NCI-H526 (cell line): ENCODE measurements at places on chromosomes 7 and 10.

DNA sequence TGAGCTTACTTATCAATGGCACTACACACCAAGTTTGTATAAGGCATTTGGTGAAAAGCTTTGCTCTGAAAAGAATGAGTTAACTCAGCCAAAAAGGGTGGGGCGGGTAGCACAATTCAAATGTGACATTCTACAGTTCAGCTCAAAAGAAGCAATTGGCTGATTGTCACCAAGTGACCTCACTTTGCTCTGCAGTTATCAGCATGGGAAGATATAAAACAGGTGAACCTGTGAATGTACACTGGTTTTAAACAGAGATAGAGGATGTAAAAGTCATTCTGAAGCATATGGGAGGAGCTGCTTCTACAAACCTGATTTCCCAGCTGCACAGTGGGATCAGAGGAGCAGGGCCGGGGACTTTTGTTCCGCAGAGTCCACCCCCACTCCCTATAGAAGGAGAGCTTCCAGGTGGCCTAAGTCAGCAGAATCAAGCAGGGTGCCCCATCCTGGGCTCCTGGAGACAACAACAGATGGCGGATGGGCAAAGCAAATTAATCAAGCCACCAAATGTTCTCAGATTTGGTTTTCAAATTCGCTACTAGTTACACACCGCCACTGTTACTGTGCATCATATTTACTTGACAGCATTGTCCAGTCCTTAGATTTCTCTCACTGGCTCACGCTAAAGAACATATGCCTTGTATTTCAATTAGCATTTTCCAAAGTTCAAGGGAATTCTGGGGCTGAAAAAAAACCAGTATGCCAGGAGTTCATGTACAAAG, 27.5 kb upstream of the NPVF start:
- DNase-seq, result peak; percentile 55

DNA sequence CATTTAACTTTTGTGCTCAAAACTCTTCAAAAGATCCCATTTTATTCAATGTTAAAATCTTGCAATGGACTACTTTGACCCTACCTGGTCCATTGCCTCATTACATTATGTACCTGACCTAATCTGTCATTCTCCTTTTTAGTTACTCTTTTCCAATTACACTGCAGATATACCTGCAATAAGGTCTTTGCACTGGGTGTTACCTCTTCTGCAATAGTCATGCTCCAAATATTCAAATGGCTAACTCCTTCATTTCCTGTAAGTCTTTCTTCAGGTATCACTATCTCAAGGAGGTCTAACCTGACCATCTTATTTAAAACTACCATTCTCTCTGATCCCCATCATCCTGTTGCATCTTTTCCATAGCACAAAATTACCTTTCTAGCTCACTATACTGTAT, 22.3 kb downstream of the SLC13A1 start:
- DNase-seq, result no peak

DNA sequence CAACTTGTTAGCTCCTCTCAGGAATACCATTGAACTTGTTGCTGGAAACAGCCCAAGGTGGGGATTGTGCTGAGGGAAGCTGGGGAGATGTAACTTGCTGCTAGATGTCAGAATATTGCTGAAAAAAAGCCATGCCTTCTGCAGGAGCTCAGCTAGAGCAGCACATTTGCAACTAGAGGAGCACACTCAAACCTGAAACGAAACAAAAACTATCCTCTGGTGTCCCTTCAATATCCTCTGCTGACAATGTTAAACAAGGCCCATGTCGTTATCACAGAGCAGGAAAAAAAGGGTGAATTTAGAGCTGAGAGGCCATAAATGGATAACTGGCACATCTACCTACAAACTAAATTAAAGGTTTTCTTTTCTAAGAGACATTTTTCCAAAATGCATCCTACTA, 53.7 kb upstream of the MACC1 start:
- DNase-seq, result no peak

DNA sequence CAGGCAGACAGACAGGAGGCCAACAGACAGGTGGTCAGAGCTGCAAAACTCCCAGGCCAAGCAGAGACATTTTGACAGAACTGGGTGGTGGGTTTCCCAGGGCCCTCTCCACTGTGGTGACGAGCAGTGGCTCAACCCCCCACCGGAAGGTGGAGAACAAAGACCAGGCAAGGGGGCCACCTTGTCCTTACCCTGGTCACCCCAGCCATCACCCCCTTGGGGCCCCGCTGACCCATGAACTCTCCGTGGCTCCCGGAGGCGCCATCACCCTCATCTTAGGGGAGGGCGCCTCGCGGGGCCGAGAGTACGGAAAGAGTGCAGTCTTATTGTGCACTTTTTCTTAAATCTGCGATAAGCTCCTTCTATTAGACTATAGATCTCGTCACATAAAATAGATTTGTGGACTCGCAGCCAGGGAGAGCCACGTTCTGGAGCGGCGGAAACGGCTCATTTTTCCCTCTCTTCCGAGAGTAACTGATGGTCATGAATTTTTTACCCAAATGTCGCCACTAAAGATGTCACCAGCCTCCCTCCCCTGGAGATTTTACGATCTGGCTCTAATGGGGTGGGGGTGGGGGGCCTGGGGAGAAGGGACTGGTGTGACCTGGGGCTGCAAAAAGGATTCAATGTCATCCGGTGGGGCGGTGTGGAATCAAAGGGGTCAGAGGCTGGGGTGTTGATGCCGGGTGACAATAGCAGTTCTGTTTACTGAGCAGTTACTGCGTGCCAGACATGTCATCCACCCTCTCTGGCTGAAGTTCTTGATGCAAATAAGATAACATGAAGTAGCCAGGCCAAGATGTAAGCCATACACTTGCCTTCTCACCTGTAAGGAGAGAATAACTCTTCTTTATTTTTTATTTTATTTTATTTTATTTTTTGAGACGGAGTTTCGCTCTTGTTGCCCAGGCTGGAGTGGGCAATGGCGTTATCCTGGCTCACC, 71.1 kb upstream of the MYL10 start:
- no peak for DNase-seq

GRCh38 chr7:123750389-123751230, 1.8 kb upstream of the WASL start:
- DNase-seq, result peak; percentile 28

GRCh38 chr7:128931190-128931798, 6.4 kb upstream of the IRF5 start:
- DNase-seq, result no peak

DNA sequence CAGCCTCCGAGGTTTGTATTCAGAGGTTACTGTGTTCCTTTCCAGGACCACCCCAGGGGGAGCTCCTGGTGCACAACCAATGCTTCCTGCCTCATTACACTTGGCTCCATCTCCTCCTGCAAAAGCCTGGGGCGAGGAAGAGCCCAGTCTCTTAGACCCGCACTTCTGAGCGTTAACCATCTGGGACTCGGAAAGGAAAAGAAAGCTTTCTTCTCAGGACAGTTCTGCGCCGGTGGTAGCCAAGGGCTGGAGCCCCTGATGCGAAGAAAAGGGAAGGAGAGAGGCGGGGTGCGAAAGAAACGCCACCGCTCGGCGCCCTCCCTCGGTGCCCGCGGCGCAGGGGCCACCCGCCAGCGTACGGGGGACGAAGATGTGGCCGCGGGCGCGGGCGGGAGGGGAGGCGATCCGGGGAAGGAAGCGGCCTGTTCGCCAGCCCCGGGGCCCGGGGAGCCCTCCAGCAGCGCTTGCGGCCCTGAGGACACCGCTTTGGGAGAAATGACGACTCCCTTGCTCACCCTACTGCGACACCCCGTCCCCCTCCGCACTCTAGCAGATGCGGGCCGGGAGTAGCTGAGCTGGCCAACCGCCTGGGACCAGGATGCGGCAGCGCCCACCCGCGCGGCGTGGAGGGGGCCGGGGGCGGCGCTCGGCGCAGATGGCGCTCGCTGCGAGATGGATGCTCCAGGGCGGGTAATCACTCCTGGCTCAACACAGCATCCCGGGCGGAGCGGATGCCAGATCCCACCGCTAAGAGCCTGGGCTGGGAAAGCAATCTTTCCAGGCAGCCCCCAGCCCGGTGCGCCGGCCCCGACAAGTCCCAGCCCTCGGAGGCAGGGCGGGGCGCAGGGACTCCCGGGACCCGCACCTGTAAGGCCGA, 1.3 kb downstream of the NRCAM start:
- DNase-seq, result peak; percentile 84
